ENCODE measurements at places on chromosomes 11 and 22.

DNA sequence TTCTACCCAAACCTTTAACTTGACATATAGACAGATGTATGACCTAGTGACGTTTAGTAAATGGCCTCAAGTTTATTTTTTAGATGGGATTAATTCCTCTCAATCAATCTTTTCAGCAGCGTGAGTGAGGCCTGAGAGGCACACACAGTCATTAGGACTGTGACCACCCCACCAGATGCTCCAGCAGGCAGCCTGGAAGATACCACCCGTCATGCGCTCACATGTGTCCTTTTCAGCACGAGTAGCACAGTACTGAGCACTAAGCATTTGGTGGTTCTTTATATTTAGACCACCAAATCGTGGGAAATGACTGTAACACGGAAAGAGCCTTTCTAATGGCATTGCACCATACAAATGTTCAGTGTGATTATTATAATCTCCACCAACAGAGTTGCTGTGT lies 354.6 kb upstream of the DDI1 start:
- DNase-seq: no peak

DNA sequence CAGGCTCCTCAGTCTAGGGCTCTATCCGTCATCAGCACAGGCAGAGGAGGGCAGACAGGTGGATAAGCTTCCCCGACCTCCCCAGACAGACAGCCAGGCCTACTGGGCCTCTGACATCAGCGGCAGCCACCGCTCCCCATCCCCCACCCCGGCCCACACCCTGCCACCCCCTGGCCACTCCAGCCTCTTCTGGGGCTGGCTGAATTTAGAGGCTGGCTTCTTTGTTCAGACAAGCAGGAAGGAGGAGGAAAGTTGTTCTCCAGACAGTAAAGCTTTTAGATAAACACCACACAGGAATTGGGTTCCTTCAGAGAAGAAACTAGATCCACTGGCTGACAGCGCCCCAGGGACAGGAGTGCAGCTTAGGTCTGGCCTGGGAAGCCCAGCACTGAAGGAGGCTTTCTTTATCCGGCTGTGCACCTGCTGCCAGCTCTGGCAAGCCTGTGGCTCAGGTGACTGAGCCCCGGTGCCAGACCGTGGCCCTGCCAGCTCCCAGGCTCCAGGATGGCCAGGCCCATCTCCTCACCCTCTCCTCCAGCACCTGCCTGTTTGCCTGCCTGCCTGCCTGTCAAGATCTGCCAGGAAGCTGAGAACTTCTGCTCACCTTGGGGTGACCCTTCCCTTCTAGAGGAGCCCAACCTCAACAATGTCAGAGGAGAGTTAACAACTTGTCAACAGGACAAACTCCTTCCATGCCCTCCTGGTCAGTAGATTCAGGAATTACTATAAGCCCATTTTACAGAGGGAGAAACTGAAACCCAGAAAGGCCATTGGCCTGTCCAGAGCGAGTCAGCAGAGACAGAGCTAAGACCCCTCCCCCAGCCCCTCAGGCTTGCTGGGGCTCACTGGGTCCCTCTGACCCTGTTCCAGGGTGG lies 44.0 kb upstream of the KLHL35 start:
- DNase-seq: peak; percentile 66

GRCh38 chr22:29799217-29799680 lies 32.1 kb downstream of the UQCR10 start:
- no peak for DNase-seq

- DNase-seq: no peak
Observed at GRCh38 chr11:104104664-104105063, 59.3 kb downstream of the PDGFD start.

GRCh38 chr11:118953265-118953664 lies 2.8 kb upstream of the UPK2 start:
- DNase-seq: no peak

DNA sequence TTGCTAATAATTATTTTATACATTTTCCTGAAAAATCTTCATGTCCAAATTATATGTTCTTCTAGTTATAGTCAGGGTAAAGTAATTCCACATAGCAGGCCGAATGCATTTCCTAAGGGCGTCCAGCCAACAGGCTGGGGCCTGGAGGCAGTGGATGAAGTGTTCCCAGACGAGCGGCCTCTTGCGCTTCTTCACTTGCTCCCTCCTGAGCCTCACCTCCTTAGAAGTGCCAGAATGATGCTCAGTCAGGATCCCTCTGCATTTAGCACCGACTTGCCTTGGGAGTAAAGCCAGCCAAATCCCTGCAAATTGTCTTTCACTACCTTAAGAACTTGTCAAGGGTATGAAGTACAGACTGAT lies 1.5 kb downstream of the OLFML1 start:
- DNase-seq: no peak

DNA sequence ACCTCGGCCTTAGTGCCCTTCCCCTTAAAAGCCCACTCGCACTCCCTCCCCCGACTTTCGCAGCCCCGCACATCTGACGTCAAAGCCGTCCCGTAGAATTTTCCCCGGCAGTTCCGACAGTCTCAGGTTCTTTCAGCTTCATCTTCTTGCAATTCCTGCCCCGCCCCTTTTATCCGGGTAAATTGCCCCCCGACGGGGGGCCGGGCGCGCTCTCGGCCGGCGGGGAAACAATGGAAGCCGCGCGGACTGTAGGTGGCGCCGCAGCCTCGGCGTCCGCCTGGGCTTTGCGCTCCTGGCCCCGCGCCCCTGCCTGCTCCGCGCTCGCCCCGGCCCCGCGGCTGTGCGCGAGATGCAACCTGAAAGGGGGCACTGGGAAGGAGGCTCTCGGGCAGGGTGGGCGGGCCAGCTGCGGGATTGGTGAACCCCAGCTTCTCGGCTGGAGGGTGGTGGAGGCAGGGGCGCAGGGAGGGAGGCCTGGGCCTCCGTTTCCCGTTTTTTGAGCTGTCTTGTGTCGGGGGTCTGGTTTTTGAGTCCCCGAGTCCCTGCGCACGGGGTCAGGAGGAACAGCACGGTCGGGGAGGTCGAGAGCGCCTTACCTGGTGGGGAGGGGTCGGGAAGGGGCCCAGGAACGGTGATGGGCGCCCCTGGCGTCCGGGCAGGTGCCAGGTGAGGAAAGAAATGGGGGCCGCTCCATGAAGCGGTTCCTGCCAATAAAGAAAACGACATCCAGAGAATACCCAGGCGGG lies 859 bp upstream of the FGF19 start:
- no peak for DNase-seq

GRCh38 chr11:3962406-3962840 lies 107.0 kb downstream of the STIM1 start:
- no peak for DNase-seq

DNA sequence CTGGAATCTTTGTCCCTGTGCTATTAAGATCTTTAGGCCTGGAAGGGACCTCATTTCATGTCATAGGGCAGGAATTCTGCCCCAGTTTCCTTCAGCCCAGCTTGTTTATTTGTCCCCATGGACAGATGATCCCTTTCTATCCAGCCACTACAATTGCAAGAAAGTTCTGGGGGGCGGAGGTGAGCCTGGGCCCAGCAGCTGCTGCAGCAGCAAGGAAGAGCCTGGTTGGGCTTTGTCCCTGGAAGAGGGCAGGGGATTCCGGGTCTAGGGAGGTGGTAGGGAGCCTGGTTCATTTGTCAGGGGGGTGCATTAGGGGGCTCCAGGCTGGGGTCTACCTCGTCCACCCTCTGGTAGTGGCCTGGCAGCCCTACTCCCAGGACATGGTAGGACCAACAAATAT lies 16.4 kb upstream of the CACNA1I start:
- DNase-seq: no peak

DNA sequence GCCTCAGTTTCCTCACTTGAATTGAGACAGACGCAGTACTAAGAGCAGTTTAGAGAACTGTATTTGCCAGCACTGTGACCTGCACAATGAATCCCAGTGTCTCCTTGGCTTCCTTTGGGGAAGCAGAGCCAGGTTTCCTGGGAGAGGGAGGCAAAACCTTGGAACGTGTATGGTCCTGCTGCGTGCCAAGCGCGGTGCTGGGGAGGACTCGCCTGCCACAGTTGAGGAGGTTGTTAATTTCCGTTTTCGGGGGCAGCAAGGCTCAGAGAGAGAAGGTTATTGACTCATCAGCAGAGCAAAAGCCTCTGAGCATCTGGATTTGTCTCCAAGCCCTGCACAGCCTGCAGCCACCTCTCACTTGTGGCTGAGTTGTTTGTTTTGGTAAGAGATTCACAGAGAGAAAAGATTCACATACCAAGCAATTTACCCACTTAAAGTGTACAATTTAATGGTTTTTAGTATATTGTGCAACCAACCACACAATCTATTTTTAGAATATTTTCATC lies 10.8 kb downstream of the SYT12 start:
- DNase-seq: no peak

GRCh38 chr11:47004595-47005033 lies 68.1 kb downstream of the CSTPP1 start:
- DNase-seq: peak; percentile 60

GRCh38 chr11:117143390-117143789 lies 697 bp upstream of the PAFAH1B2 start:
- no peak for DNase-seq

DNA sequence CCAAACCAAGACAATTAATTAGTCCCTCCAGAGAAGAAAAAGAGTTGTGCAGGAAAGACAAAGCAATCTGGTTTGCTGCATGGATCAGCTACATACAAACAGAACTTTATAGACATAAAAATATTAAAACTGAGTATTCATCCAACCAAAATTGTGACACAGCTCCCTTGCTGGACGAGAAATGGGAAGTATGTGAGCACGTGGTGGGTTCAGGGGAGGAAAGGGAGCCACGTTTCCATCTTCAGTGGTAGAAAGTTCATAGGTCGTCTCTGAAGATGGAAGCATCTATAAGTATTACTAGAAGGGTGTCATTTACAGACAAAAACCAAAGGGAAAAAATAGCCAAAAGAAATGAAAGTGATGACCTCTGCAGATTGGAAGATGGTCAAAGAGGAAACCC lies 7.1 kb upstream of the KCNJ5 start:
- DNase-seq: no peak

DNA sequence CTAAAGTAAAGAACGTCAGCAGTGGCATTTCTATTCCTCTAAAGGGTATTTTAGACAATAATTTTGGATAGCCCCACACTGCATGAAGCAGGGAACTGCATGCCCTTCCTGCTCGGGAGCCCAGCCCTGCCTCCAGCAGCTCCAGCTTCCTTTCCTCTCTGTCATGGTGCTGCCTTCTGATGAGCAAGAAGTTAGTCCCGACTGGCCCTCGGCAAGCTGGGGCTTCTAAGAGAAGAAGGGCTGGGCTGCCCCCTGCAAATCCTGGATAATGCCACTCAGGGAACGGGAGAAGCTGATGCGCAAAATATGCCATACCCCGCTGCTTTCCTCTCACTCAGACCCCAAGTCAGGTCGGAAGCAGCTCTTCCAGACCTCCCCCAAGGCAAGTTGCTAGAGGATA lies 296.4 kb downstream of the ETS1 start:
- DNase-seq: no peak

GRCh38 chr11:28168718-28169117 lies 60.5 kb downstream of the METTL15 start:
- DNase-seq: no peak

- DNase-seq: no peak
Observed at GRCh38 chr11:106466521-106467080, 389.1 kb downstream of the AASDHPPT start.

Measured in NCI-H2107 (cell line).